Osteoblast (primary cell): ENCODE measurements at places on chromosomes 4 and X.
A peak's percentile ranks its signal among the peaks of the same experiment; 100 is the strongest.

DNA sequence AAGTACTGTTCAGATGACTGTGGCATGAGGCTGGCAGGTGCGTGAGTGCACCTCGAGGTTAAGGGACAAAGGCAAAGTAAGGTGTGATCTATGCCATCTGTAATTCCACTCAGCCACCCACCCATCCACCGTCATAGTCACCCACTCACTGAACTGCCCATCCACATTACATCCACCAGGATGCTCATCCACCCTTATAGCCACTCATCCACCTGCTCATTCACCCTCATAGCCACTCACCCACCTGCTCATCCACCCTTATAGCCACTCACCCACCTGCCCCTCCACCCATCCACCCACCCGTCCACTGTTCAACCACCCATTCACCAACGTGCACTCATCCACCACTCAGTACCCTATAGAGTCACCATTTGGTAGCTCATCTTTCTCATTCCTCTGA, 64.1 kb upstream of the UXT start:
- no peak for DNase-seq

DNA sequence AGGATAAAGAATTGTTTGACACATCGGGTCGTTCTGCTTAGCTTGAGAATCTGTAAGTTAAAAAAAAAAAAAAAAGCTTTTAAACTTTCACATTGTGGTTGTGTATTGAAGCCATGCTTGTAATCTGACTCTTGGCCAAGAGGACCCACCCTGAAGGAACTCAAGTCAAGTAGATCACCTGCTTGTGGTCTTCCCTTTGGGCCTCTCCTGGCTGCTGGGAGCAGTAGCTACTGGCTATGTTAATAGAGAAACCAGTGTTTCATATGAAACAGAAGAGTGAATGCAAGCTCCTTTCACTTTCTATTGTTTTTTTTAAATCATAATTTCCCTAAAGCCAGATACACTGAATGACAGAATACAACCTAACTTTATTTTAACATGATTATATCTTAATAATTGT, 402.4 kb upstream of the NDST4 start:
- DNase-seq: no peak

- peak; percentile 83 for DNase-seq
Observed at GRCh38 chr4:133149932-133150471, 908 bp downstream of the PCDH10 start.

DNA sequence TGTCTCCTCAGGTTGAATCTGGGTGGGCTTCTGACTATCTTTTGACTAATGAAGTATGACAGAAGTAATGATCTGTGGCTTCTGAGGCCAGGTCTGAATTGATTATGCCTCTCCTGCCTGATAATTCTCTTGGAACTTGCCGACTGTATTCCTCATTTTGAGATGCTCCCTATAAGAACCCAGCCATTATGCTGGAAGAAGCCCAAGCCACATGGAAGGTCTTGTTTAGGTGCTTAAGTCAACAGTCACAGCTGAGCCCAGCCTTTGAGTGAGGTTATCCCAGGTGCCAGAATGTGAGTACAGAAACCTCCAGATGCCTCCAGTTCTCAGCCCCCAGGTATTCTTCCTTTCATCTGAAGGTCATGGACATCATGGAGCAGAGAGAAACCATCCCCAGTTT, 456.6 kb downstream of the IL15 start:
- DNase-seq: no peak

- DNase-seq: no peak
Observed at GRCh38 chr4:145011636-145012035, 86.4 kb downstream of the ANAPC10 start.

DNA sequence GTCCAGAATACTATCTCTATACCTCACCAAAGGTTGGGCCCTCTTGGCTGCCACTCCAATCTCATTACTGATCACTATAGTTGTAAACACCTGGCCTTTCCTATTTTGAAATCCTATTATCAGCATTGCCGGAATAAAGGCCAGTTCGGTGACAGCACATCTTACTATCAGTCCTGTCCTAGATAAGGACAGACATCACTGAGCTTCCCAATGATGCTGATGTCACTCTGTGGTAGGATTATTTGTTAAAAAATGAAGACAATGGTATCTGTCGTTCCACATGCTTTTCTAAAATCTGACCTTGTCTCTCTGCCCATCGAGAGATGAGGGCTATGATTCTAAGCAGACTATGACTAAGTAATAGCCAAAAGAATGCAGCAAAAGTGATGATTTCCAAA, 260.4 kb downstream of the PDGFC start:
- no peak for DNase-seq

DNA sequence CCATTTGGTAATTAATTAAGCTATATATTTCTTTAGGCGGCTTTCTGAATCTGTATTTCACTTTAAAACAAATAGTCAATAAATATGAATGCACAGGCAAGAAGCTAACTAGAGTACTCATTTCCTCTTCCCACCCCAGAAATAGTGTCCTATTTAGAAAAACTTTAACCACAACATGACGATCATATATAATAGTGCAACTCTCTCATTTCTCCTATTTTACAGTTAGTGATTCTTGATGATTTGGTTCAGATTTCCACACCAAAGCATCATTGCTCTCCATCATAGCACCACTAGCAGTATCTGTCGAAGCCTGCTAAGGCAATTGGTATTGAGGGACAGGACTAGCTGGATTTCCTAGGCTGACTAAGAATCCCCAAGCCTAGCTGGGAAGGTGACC, 184.0 kb upstream of the GALNTL6 start:
- DNase-seq: no peak

- DNase-seq: no peak
Observed at GRCh38 chrX:129161108-129161507, 362.2 kb downstream of the SMARCA1 start.

- no peak for DNase-seq
Observed at GRCh38 chrX:82848111-82848510, 660.0 kb upstream of the POU3F4 start.

DNA sequence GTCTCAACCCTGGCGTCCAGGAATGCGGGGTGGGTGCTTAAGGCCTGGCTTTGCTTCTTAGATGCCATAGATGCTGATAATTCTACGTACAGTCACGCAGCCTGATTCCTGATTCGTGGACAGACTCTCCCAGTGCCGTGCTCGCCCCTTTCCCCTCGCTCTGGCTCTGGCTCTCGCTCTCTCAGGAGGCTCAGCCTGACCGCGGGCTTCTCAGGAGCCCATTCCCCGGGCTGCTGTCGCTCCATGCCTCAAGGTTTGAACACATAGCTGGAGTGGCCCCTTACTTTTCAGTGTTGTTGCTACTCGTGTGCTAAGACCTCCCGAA, 59.2 kb upstream of the ZC4H2 start:
- peak; percentile 51 for DNase-seq

GRCh38 chrX:49077941-49078340, 1.7 kb downstream of the WDR45 start:
- DNase-seq: peak; percentile 58

DNA sequence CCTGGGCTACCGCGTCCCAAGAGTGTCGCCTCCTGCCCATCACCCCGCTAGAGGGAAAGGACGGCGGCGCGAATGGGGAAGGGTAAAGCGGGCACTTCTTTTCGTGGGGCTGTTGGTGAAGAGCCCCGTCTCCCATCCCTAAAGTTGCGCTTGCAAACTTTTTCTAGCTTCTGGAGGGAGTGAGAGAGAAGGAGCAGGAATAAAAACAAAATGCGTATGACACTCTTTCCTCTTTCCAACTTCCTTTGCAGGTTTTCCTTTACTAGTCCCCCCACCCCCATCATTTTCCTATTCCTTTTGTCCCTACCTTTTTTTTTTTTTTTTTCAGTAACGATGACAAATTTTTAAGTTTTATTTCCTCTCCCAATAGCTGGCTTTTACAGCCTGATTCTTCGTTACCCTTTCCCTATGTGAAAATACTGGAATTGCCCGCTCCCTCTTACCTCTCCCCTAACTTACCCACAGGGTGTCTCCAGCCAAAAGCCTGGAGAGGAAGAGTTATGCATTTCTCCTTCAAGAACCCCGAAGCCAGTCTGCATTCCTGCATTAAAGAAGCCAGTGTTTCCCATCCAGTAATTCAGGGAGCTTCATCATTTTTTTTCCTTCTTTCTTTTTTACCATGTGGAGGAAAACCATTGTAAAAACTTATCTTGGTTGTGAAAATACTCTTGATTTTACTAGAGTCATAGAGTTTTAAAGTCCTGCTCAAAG, 613 bp upstream of the ARSJ start:
- DNase-seq: peak; percentile 46

DNA sequence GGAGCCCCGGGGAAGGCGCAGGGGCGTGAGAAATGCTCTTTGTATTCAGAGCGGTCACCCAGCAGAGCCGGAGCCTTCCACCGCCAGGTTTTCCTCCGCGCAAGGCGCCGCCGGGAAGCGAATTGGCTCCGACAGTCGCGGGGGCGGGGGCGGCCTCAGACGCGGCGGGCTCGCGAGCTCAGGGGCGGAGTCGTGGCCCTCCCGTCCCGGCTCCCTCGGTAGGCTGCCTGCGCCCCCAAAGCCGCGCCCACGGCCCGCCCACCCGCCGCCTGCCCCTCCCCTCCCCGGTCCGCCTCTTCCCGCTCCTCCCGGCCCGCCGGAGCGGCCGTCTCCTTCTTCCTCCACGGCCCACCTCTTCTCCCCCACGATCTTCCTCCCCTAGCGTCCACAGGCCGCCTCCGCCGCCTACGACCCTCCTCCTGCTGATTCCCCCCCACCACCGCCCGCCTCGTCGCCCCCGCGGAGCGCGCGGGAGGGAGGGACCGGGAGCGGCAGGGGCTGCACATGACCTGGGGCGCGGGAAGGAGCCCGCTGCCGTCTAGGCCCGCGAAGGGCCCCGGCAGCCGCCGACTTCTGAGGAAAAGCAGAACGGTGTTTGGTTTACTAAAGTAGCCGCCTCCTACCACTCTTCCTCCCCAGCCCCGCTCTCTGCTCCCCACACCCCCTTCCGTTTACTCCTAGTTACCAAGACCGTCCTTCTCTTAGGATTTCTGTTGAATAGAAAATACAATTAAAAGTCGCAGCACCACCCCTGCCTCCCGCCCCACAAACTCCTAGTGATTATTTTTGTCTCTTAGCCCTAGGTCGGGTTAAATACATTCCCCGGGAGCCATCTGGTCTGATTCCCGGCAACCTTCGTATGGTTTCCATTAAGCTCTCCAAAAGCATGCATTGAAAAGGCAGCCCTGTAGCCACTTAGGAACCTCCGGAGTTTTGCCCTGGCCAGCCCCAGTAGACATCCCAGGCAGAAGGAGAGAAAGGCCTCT, 53.2 kb downstream of the C4orf51 start:
- DNase-seq: peak; percentile 97

GRCh38 chr4:184896868-184897715, 71.3 kb upstream of the ACSL1 start:
- no peak for DNase-seq

- DNase-seq: no peak
Observed at GRCh38 chrX:16665089-16665488, 15.1 kb downstream of the S100G start.

- DNase-seq: no peak
Observed at GRCh38 chr4:121980643-121981042, 28.8 kb upstream of the TRPC3 start.

- DNase-seq: no peak
Observed at GRCh38 chr4:148800940-148801339, 358.7 kb upstream of the NR3C2 start.

- DNase-seq: no peak
Observed at GRCh38 chrX:78979789-78980464, 34.7 kb downstream of the P2RY10 start.

GRCh38 chr4:37891260-37892159, 626 bp downstream of the TBC1D1 start:
- DNase-seq: no peak

DNA sequence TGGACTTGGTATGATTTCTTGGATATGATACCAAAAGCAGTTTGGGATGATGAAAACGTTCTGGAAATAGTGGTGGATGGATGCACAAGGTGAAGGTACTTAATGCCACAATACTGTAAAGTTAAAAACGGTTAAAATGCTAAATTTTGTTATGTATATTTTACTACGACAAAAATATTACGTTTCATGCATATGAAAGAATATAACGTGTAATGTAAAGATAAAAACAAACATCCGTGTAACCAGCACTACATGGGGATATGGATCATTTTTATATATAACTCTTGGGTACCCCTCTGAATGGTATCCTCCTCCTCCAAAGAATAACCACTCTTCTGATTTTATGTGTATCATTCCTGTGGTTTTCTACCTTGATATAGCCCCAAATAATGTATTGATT, 862 bp upstream of the CENPU start:
- DNase-seq: no peak

DNA sequence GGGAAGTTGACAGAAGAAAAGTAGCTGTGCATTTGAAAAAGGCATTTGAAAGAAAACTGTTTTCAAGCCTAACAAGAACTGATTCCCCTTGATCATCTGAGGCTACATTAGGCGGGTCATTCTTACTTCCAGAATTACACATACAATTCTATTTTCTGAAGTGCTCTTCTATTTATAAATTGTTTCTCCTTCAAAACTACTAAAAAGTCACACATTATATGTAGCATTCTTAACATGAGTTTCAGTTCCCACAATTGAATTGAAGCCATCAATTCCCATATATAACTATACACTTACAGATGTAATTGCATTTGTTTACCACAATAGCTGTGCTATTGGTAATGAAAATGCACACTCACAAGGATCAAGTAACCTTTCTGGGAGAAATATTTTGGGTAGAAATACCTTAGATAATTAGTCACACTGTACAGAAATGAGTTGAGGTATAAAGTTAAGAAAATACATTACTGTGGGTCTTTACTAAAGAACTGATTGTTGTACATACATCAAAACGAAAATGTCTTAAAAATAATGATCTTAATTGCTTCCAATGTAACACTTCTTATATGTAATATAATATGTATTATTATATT, 1688.0 kb upstream of the AGA start:
- DNase-seq: no peak

- no peak for DNase-seq
Observed at GRCh38 chrX:18871970-18872369, 111.9 kb downstream of the PHKA2 start.

GRCh38 chr4:19379191-19379708, 872.5 kb upstream of the SLIT2 start:
- no peak for DNase-seq

GRCh38 chr4:122673252-122673651, 52.4 kb upstream of the IL21 start:
- peak; percentile 62 for DNase-seq

DNA sequence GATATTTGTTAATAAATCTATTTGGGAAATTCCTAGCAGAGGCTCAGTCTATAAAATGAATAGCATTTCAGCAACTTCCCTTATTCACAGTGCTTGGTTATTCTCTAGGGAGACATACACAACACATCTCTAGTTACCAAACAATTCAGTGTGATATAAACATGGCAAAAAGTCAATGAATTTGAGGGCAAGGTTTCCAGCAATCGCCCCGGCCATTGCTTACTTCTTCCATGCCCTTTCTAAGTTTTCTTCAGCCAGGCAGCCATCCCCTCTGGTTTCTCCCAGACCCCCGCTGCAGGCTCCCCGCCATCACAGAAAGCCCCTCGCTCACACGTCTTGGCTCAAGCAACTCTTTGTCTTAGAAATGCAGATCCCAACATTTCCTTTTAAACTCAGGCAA, 4.4 kb downstream of the TLR7 start:
- DNase-seq: peak; percentile 19

GRCh38 chr4:72918362-72918761, 151.2 kb downstream of the COX18 start:
- DNase-seq: no peak
